ENCODE measurements at places on chromosomes 1 and 21. TPM values are rescaled to one million over a fixed set of nuclear protein-coding genes. Genes with fewer than 3 reads are reported as not detected.

- peaks cover 2% of the 10 kb centered on the region for H3K27me3 ChIP-seq
- no peak for DNase-seq
- no peaks in the 10 kb centered on the region for H3K36me3 ChIP-seq
- H3K4me1 ChIP-seq: peaks cover 22% of the 10 kb centered on the region
- no peak overlapping the region for H3K4me3 ChIP-seq
- H3K27ac ChIP-seq: no peak overlapping the region
Observed at GRCh38 chr1:183267646-183268431, 81.8 kb downstream of the LAMC2 start.

DNA sequence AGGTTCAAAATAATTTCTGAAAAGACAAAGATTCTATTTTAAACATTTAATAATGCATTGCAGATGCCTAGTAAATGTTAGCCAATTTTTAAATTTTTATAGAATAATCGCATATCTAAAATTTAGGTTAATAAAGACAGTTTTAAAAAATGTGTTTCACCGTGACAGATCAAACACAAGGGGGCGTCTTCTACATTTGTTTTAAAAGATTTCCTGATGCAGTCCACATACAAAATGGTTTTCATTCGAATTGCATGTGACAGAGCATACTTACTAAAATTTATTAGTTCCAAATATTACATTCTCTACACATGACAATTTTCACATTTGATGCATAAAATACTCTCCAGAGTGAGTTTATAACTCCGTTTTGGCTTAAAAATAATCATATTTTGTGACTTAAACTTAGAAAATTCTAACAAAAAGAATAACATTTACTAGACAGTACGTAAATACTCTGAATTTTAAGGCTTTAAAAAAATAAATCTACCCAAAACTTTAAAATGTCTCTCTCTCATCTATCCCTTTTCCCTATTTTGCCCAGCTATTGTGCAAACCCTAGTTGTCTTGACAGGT is 75.5 kb downstream of the ADAMTS1 start:
- no peak overlapping the region for H3K4me3 ChIP-seq
- H3K4me1 ChIP-seq: peaks cover 6% of the 10 kb centered on the region
- no peaks in the 10 kb centered on the region for H3K36me3 ChIP-seq
- DNase-seq: peak; percentile 6

GRCh38 chr21:44517175-44517899 is 22.7 kb downstream of the KRTAP10-1 start:
- no peak overlapping the region for H3K4me3 ChIP-seq

- no peaks in the 10 kb centered on the region for H3K36me3 ChIP-seq
- H3K27ac ChIP-seq: no peak overlapping the region
Observed at GRCh38 chr1:79373481-79374125, 367.1 kb upstream of the ADGRL4 start.

DNA sequence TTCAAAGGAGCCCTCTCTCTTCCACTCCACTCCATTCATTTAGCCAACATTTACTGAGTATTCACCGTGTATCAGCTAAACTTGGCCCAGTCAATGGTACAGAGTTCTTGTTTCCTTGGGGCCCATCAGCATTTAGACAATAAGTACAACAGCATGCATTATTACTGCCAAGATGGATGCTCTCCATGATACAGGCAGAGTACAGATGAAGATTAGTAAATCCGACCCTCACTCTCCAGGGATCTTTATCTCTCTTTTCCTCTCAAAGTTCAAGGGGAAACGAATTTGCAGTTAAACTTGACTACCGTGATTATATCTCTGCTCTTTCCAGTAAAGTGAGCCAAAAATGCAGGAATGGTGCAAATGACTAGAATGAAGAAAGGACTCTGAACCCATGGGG is 184.6 kb upstream of the DUSP10 start:
- H3K36me3 ChIP-seq: no peaks in the 10 kb centered on the region
- DNase-seq: no peak
- no peak overlapping the region for H3K27ac ChIP-seq
- no peaks in the 10 kb centered on the region for H3K4me1 ChIP-seq
- no peak overlapping the region for H3K4me3 ChIP-seq
- H3K27me3 ChIP-seq: no peaks in the 10 kb centered on the region

GRCh38 chr1:37795340-37796125 is 1.9 kb downstream of the MANEAL start:
- peaks cover 14% of the 10 kb centered on the region for H3K27me3 ChIP-seq
- peak; percentile 71 for DNase-seq
- H3K4me3 ChIP-seq: peak overlapping the region; percentile 43
- H3K27ac ChIP-seq: no peak overlapping the region
- H3K4me1 ChIP-seq: no peaks in the 10 kb centered on the region

- H3K36me3 ChIP-seq: peaks cover 13% of the 10 kb centered on the region
- peaks cover 2% of the 10 kb centered on the region for H3K27me3 ChIP-seq
- peaks cover 47% of the 10 kb centered on the region for H3K4me1 ChIP-seq
- H3K27ac ChIP-seq: peak overlapping the region; percentile 72
Observed at GRCh38 chr1:59570524-59570923, 244.2 kb upstream of the HOOK1 start.

DNA sequence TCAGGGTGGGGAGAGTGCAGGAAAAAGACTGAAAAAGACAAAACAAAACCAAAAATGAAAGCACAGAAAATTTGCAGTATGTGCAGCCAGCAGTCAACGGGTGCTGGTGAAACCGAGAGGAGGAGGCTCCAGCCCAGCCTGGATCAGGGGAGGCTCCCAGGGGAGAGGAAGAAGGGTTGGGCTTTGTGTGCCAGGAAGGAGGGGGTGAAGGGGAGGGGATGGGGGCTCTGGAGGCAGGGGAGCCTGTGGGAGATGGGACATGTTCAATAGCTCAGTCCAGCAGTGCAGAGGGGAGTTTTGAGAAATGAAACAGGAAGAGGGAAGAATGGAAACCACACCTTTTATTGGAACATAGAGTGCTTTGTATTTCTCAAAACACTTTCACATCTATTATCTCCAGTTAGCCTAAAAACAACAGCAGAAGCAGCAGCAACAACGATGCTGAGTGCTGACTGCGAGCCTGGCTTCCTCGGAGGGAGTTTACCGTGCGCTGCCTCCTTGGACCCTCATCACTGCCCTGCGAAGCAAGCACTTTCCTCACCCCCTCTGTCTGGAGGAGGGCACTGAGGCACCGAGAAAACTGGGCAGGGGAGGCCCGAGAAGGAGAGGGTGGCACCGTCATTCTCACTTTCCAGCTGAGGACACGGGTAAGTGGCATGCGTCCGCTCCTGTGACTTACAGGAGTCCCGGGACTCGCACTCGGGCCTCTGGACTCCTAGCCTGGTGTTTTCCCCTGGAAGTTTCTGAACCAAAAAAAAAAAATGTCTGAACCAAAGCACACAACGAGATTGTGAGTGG is 62.9 kb downstream of the MDM4 start:
- no peak for DNase-seq
- H3K27me3 ChIP-seq: no peaks in the 10 kb centered on the region
- no peak overlapping the region for H3K27ac ChIP-seq

DNA sequence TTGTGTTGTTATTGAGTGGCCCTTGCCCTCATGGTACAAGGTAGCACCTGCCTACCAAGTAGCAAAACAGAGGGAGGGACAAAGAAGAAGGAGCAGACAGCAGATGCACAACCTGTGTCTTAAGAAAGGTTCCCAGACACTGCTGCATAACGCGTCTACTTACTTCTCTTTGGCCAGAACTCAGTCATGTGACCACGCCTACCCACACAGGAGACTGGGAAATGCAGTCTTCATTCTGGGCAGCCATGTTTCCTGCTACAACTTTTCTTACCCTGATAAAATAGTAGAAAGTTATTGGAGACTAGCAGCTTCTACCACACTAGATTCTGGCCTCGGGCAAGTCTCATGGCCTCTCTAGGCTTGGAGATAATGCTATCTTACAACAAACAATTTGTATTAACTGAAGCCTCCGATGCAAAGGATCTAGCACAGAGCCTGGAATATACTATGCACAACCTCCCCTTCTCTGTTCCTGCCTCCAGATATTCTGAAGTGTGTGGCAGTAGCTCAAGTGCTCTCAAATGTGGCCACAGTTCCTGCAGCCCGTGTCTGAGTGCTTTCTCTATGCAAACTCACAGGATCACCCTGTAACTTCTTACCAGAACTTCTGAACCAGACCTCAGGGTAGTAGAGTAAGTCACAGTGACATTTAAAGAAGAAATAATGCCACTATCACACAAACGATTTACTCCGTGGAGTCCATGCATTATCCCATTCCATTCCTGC is 34.1 kb upstream of the BTG2 start:
- H3K4me1 ChIP-seq: peaks cover 3% of the 10 kb centered on the region
- peaks cover 7% of the 10 kb centered on the region for H3K27me3 ChIP-seq
- no peak for DNase-seq
- no peaks in the 10 kb centered on the region for H3K36me3 ChIP-seq

DNA sequence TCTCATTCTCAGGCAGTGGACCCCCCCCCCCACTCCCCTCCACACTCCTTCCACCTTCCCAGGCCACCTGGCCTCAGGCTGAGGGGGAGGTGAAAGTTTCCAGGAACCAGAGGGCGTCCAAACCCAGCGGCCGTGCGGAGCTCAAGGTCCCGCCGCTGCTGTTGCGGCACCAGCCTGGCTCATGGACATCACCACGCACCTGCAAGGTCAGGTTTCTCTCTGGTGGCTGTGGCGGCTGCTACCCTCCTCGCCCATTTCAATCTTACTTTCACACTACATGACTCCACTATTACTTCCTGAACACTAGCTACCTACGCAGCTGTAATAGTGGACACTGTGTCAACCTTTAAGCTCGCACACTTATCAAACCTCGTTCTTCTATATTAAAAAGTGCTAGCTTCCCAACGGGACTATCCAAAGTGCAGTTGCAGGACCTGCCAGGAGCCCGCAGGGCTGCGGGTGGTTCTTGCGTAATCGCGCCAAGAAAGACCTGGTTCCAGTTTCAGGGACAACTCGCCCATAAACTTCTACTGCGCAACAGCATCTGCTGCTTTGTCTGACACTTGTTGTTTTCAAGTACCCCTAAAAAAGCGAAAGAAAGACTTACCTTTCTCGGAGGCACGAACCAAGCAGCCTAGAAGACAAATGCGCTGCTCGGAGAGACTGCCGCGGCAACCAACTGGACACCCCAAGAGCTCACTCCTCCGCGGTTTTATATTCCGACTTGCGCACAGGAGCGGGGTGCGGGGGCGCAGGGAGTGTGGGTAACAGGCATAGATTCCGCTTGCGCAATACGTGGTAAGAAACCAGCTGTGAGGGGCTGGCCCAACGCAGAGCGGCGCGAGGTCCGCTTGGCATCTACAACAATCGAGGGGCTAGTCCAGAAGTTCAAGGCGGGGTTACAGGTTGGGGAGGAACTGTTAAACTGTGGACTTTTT is at the start of gene DIRAS3:
Gene DIRAS3, minus strand, starts transcription at position 687 of the 938 bp plus-strand sequence. CDS start 3,330 bp downstream, outside the sequence.
- H3K27ac ChIP-seq: no peak within 1 kb of the TSS
- peak within 1 kb of the TSS; percentile 67 for H3K4me3 ChIP-seq
- peak; percentile 11 for DNase-seq
- no peaks in the 10 kb centered on the region for H3K36me3 ChIP-seq

DNA sequence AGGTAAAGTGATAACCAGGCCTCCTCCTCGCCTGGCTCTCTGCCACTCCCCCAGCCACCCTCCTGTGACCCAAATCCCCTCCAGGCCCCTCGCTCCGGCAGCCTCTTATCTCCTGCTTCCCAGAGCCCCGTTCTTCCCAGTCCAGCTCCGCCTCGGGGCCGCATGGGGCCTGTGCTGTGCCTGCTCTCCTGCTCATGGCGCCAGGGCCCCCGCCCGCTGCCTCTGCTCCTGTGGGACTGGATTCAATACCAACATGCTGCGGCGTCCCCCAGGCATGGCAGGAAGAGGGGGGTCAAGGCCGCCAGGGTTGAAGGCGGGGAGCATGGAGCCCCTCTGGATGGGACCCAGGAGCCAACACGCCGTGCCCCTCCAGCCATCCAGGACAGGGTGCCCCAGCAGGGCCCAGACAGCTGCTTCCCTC is 213.0 kb upstream of the VAMP3 start:
- H3K27me3 ChIP-seq: peaks cover 11% of the 10 kb centered on the region
- H3K27ac ChIP-seq: no peak overlapping the region
- peaks cover 1% of the 10 kb centered on the region for H3K4me1 ChIP-seq
- no peak for DNase-seq
- H3K4me3 ChIP-seq: no peak overlapping the region

- peaks cover 21% of the 10 kb centered on the region for H3K4me1 ChIP-seq
- DNase-seq: no peak
- peak overlapping the region; percentile 99 for H3K4me3 ChIP-seq
- peaks cover 23% of the 10 kb centered on the region for H3K36me3 ChIP-seq
- H3K27ac ChIP-seq: no peak overlapping the region
Observed at GRCh38 chr1:156281281-156281680, 1.3 kb downstream of the SMG5 start.

GRCh38 chr1:209783386-209783785 is 973 bp downstream of the C1orf74 start:
- H3K4me3 ChIP-seq: peak overlapping the region; percentile 91
- peaks cover 15% of the 10 kb centered on the region for H3K4me1 ChIP-seq
- H3K36me3 ChIP-seq: peaks cover 9% of the 10 kb centered on the region

DNA sequence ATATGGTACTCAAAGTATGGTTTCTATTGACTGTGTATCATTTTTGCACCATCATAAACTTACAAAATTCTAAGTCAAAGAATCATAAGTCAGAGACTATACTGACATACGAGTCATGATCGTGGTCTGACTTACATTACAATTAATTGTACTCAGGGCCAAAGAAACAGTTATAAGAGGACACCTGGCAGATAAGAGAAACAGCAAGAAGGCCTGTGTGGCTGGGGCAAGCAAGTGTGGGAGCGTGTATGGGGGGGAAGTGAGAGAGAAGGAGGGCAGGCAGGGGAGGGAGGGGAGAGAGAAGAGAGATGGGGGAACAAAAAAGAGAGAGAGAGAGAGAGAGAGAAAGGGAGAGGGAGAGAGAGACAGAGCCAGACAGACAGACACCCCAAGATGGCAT is 70.9 kb downstream of the RERE start:
- H3K4me3 ChIP-seq: no peak overlapping the region
- no peaks in the 10 kb centered on the region for H3K36me3 ChIP-seq
- peaks cover 3% of the 10 kb centered on the region for H3K4me1 ChIP-seq

- no peak overlapping the region for H3K4me3 ChIP-seq
- no peaks in the 10 kb centered on the region for H3K36me3 ChIP-seq
- DNase-seq: no peak
- H3K4me1 ChIP-seq: peaks cover 2% of the 10 kb centered on the region
- H3K27me3 ChIP-seq: no peaks in the 10 kb centered on the region
Observed at GRCh38 chr1:184297244-184297750, 89.5 kb upstream of the C1orf21 start.

The GPR3 gene
- 2.4 TPM for total RNA-seq

The NRDC gene
- total RNA-seq: 135 TPM

The PRELP gene
- total RNA-seq: 0.13 TPM

The INKA2 gene
- 5.6 TPM for total RNA-seq

The PTGS2 gene
- total RNA-seq: 22.2 TPM

All from endothelial cell (in vitro differentiated cells).